ENCODE measurements at places on chromosomes 4 and X. TPM values are rescaled to one million over a fixed set of nuclear protein-coding genes. Genes with fewer than 3 reads are reported as not detected.
A peak's percentile ranks its signal among the peaks of the same experiment; 100 is the strongest.

Gene CLIC2
- polyA plus RNA-seq, result 5.0 TPM

Gene TMPRSS11A
- not detected for polyA plus RNA-seq

Gene SHISA3
- polyA plus RNA-seq, result 87.7 TPM

Gene FBXL5
- 140 TPM for polyA plus RNA-seq

Gene KANTR
- 10.2 TPM for polyA plus RNA-seq

Gene STK32B
- 8.6 TPM for polyA plus RNA-seq

Gene PGAM4
- 0.24 TPM for polyA plus RNA-seq

Gene UGT8
- 68.5 TPM for polyA plus RNA-seq

DNA sequence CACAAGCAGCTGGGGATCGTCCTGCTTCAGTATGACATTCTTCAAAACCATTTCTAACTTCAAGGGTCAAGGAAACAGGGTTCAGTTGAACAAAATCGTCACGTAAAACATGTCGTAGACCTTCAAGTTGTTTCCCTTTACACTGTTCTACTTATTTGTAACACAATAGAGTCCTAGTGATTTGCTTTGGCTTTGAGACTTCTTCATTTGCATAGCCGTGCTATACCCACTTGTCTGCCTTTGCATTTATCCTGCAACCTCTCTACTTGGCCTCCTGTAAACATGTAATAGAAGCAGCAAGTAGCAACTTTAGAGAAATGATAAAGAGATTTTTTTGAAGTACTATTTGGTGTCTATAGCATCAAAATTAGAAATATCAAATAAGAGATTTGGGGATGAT, 194.9 kb downstream of the SLC7A11 start:
- DNase-seq, result no peak

- DNase-seq, result no peak
Observed at GRCh38 chrX:144715337-144715736, 532.0 kb upstream of the SPANXN1 start.

GRCh38 chrX:154724993-154725756, 25.7 kb downstream of the GAB3 start:
- DNase-seq, result no peak

- DNase-seq, result no peak
Observed at GRCh38 chr4:67565284-67565683, 6.8 kb downstream of the STAP1 start.

- no peak for DNase-seq
Observed at GRCh38 chr4:152992027-152992426, 55.9 kb downstream of the FHDC1 start.

DNA sequence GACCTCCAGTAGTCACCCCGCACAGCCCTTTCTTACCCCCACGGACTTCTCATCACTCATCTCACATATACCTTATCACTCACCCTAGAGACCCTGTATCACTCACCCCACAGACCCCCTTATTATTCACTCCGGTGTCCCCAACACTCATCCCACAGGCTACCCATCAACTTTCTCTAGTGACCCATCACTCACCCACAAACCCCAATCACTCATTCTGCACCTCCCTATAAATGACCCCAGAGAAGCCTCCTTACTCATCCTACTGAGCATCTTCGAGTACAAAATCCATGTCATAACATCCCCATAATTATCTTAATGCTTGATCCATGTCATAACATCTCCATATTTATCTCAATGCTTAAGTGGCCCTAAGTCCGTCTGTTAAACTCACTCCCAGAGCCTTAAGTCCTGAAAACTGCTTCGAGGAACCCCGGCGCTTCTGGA, 934 bp downstream of the ZNF41 start:
- no peak for DNase-seq

DNA sequence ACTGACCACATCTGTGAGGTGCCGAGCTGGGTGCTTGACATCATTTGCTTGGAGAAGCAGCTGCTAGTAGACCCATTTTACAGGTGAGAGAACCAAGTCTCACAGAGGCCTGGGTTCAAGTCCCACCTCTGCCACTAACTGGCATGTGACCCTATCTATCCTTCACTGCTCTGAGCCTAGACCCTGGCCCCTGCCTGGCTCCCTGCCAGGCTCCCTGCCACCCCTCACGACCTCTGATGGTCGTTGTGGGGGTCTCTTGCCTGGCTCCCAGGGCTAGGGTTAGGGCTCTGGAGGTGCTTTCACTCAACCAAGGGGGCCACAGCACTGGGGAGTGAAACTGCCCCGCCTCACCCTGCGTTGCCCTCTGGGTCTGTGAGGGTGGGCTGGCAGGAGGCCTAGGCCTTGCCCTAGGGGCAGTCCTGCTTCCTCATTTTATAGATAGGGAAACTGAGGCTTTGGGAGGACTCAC, 7.2 kb upstream of the ADD1 start:
- no peak for DNase-seq

GRCh38 chr4:25814301-25815136, 48.3 kb downstream of the SEL1L3 start:
- no peak for DNase-seq

DNA sequence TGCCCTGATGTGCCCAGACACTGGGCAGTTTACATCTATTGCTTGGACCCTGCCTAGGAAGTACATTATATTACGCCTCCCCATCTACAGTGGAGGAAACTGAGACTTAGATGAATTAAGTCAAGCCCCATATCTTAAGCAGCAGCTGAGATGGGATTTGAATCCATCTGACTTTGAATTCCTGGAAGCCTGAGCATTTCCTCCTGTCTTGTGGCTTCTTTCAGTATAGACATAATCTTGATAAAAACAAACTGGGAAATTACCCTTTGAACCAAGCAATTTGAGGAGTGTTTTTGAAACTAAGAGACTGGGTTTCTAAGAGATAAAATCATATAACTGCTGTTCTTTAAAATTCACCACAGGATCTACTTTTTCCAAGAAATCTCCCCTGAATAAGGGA, 18.6 kb downstream of the LIMCH1 start:
- DNase-seq, result no peak

GRCh38 chr4:121669163-121669550, 27.6 kb downstream of the ANXA5 start:
- DNase-seq, result no peak

DNA sequence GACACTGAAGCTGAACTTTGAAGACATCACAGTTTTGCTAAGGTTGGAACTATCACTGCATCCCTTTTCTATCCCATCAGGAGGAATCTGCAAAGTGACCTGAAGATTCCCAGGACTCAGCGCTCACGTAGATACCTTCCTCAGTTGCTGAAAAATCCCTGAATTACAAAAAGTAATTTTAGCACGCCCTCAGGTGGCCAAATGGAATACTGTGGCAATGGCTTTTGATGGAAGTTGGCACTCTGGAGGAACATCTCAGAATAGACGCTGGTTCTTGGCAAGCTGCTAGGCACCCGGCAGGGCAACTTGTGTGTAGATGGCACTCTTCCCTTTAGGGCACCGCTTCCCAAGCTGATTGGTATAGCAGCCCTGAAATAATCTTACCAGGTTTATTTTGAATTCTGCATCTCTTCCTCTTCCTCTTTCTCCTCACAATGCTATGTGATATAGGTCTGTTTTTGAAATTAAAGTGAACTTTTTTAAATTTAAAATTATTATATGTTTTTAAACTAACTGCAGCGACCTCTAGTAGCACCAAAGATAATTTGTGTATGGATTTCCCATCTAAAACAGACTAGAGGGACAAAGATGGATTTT, 16.3 kb upstream of the ESX1 start:
- DNase-seq, result no peak

DNA sequence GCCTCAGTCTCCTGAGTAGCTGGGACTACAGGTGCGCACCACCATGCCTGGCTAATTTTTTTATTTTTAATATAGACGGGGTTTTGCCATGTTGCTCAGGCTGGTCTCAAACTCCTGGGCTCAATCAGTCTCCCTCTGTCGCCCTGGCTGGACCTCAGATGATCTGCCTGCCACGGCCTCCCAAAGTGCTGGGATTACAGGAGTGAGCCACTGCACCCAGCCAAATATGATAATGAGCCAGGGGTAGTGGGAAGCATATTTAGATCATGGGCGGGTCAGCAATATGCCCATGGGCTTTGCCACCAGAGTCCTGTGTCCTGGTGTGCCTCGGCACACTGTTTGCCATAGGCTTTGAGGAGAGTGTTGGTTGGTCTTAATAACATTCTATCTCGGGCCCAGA, 71.8 kb downstream of the FAM193A start:
- DNase-seq, result no peak

GRCh38 chr4:113978105-113978504, 1.3 kb downstream of the ARSJ start:
- no peak for DNase-seq

DNA sequence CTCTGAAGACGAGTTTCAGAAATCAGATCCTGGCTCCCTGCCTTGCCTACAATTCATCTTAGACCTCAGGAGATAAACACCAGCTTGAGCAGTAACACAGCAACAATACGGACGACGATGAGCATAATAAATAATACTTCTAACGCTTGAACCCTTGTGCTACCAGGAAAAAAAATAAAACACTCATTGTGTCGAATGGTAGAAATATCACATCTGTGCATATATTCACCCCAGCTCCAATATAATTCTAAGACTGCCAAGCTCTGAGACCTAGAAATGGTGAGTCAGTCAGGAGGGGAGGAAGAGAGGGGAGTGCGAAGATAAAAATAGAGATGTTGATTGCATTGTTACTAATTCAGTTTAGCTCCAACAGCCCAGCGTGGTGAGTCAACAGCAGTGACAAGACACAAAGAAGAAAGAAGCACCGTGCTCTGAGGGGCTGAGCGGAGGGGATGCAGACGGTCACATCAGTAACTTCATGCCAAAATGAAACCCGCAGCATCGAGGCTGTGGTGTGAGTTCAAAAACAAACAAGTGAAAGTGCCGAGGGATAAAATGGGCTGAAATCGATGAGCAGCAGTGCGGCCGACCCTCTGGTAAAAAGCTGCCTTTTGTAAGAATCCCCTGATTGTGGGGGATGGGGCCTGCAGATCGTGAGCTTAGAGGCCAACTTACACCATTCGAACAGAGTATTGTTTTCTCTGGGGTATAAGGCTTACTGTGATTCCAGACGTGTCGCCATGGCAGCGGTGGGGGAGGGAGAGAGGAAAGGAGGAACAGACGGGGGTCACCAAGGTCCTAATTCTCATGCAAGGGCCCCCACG, 150.4 kb downstream of the MGST2 start:
- peak; percentile 72 for DNase-seq

DNA sequence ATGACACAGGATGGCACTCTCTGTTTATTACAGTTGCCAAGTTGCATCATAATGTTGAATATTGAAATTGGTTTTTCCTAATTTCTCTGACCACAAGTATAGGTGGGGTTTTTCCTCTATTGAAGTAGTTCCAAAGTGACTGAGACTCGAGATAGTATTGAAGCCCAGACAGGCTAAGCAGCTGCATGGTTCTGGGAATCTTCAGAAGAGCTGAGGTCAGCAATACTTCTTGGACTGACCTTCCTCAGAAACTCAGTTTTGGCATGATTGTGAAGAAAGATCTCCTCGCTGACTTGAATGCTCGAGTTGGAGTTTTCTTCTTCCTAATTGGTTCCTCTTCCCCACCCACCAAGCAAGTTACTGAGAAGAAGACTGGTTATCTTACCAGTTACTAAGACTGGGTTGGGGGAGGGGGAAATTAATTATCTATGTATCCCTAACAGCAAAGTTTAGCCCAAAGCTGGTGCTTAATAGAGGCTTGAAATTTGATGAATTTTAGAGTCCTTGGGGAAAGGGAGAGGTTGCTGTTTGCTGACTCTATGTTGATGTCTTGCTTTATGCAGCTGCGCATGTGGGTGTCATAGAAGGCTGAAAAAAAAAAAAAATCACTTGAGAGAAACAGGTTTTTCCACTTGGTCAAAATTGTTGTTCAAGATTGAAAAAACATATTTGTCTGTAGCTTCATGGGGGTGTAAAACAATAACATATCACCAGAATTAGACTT, 91.1 kb downstream of the P2RY10 start:
- no peak for DNase-seq

- no peak for DNase-seq
Observed at GRCh38 chr4:122865425-122865824, 38.8 kb downstream of the FGF2 start.

- no peak for DNase-seq
Observed at GRCh38 chr4:137510557-137511265, 21.6 kb downstream of the PCDH18 start.

GRCh38 chrX:13432414-13433297, 112.8 kb upstream of the ATXN3L start:
- peak; percentile 25 for DNase-seq

- DNase-seq, result no peak
Observed at GRCh38 chr4:98639523-98639922, 18.9 kb downstream of the TSPAN5 start.

DNA sequence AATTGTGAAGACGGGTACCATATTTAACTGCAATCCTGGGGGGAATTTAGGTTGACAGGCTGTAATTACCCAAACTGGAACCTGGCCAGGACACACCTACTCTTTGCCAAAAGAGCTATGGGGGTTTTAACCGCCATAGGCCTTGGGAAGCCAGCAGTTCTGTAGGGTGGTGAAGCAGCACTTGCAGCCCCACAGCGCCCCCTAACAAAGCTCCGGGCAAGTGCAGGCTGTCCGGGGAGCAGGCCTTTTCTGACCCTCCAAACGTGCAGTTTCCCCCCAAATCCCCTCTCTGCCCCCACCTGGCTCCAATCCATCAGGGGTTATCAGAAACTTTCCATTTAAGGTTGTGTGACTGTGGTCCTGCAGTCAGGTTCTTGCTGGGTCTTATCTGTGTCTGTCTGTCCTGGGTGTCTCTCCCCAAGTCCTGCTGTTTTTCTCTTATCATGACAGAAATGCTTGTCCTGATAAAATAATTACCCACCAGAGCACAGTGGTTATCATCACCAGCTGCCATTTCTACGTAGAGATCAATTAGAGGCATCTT, 350.9 kb downstream of the MID1IP1 start:
- DNase-seq, result no peak

- DNase-seq, result no peak
Observed at GRCh38 chrX:4091046-4091760, 377.8 kb upstream of the PRKX start.

GRCh38 chrX:34562006-34562405, 95.1 kb downstream of the TMEM47 start:
- DNase-seq, result no peak
